Activated CD4-positive, alpha-beta memory T cell treated with anti-CD3 and anti-CD28 coated beads for 36 hours (primary cell): ENCODE measurements at places on chromosomes 2 and 18.

DNA sequence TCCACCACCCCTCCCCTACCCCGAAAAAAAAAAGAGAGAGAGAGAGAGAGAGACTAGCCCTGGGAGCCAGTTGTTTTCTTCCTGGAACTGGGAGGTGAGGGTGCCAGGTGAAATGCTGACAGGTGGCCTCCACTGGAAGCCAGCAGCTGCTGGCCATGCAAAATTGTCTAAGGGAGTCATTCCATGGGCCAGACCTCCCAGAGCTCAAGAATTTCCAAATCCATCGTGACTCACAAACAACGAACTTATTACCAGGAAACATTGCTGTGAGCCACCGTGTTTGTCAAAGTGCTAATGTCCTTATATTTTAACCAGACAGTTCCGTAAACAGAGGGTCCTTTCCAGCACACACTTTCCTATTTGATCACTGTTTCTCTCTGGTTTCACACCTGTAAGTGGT lies 68.5 kb upstream of the PID1 start:
- no peak for DNase-seq

DNA sequence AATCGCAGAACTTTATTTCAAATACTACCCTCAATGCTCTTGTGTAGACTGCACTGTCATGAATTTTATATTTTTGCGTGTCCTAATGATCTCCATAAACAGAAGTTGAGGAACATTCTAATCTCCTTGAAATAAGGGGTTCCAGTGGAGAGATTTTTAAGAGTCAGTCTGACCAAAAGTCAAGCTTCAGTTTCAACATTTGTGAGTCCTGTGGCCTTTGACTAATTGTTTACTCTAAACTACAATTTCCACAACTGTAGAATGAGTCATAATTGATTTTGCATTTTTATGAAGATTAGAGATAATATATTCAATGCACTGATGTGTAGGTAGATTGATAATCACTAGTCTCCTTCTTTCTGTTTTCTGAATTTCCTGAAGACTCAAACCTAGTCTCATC lies 720.3 kb upstream of the ID2 start:
- no peak for DNase-seq

- no peak for DNase-seq
These were observed 186.5 kb downstream of the RTP5 start for GRCh38 chr2:242056026-242056425.

- DNase-seq: no peak
These were observed 1229.1 kb upstream of the ACVR2A start for GRCh38 chr2:146615778-146616177.

GRCh38 chr2:28158791-28159190 lies 233.9 kb upstream of the FOSL2 start:
- DNase-seq: no peak

DNA sequence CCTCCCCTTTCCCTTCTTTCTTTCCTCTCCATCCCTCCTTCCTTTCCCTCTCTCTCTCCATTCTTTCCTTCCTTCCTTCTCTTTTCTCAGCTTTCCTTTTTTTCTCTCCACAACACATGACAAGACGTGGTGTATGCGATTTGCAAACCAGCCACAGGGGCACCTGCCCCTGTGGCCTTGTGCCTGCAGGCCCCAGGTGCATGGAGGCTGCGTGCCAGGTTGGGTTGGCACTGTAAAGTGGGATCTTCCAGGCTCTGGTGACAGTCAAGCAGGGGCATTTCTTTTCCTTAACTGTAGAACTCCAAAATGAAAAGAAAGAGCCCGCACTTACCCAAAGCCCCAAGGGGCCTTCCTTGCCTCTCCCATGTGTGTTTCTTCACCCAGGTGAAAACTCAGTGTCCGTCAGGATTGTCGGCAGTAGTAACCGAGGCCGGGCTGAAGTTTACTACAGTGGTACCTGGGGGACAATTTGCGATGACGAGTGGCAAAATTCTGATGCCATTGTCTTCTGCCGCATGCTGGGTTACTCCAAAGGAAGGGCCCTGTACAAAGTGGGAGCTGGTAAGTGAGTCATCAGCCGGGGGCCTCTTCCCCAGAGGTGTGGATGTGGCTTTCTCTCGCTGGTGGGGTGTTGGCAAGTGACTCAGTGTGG lies 50.9 kb downstream of the MARCO start:
- DNase-seq: no peak

GRCh38 chr18:647304-647703 lies 10.1 kb upstream of the TYMS start:
- DNase-seq: no peak

DNA sequence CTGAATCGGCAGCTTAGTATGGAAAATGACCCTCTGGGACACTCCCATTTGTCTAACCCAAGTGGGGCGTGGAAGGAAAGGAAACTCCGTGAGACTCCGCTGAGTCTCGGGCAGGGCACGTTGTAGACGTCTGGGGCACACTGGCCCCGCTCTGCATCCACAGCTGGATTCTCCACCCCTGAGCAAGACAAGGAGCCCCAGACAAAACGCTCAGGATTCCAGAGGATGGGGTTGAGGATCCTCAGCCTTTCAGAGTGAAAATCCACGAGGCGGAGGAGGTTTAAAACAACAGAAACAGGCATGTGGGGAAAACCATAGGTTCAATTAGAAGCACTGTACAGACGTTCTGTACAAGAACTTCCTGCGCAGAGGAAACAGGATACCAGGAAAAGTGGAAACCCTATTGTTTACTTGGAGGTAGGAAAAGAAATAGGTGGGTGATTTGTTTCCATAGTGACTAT lies 124.9 kb upstream of the ZNF236 start:
- no peak for DNase-seq

- DNase-seq: no peak
These were observed 858.5 kb upstream of the PIK3C3 start for GRCh38 chr18:41096504-41096903.

GRCh38 chr2:201257956-201258665 lies 2.2 kb upstream of the CASP8 start:
- peak; percentile 96 for DNase-seq

DNA sequence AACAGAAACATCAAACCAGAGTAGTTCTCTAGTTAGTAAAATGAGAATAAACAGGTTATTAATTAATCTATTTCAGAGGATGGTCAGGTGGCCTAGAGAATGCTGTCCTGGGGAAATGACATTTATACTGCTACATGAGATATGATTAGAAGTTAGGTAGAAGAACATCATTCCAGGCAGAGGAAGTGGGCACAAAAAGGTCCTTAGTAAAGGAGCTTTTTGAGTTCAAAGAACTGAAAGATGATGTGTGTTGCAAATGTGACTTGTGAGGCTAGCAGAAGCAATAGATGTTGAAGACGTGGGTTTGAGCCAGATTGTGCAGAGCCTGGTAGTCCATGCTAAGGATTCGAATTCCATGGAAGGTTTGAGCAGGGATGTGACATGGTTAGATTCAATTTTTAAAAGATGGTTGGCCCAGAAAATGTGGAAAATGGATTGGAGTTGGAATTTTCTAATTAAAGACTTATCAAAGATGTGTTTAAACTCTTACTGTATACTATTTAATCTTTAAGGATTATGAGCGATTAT lies 34.2 kb downstream of the RAB10 start:
- DNase-seq: no peak
